Brain pericyte (primary cell): ENCODE measurements at places on chromosomes 5 and 9.
A peak's percentile ranks its signal among the peaks of the same experiment; 100 is the strongest.

- no peak for DNase-seq
Measured at GRCh38 chr5:121949885-121950284, 11.9 kb upstream of the SRFBP1 start.

DNA sequence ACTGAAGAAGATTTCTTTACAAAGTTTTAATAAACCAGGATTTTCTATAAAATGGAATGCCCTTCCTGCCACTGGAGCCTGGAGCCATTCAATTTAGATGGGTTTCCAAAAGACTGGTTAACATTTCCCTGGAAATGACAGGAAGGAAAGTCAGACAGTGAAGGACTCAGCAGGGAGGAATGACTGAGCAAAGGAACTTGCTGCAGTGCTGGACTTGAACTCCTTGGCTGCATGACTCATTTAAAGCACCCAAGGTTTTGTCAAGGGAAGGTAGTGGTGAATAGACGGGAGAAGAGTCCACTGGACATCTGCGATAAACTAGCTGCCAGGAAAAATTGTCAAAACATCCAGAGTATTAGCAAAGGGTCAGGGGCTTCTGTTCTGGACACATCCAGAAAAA is 163.8 kb upstream of the SLC28A3 start:
- no peak for DNase-seq

DNA sequence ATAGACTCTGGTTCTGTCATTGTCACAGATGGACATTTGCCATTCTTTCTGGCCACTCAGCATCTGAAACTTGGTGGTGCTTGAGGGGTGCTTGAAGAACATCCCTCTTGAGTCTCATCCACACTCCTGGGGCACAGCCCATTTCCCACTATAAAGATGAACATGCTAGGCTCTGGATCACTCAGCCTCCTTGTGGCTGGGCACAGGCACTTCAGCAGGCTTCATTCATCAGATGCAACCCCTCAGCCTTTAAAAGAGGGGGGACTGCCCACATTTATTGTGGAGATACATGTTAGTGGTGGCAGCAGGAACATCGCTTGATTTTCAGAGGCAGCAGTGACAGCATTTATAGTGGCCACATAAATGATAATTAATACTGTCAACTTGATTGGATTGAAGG is 124.7 kb upstream of the NIPBL start:
- no peak for DNase-seq

- no peak for DNase-seq
Measured at GRCh38 chr5:76602094-76602726, 21.0 kb downstream of the F2RL2 start.

DNA sequence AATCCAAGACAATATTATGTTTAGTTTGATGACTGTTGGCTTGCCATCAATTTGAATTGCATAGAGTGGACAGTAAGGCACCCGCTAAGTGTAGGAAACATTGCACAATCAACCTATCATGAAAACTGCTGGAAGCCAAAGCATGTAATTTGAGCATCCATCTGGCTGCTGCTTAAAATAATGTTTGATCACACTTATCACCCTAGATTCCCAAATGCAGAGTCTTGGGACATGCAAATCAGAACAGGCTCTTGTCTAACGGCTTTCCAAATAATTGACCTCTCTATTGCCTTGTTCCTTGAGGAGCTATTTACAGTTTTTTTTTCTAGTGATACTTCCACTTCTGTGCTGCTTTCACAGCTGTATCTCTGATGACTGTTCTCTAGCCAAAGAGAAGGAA is 342.1 kb downstream of the PRR16 start:
- peak; percentile 11 for DNase-seq

DNA sequence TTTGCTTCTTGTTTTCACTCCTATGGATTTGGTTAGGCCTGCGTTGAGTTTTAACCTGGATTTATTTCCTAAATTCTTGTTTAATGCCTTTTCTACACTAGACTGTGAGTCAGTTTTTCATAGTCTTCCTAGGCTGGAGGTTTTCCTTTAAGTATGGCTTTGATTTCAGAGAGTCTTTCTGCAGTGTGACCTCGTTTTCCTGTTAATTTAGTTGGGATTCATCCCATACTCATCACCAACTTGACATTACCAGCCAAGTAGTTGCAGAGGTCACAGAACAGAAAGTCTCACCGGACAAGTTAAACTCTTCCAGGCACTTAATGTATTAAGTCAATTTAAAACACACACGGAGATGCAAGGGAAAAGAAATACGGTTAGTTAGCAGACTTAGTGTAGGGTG is 29.7 kb upstream of the AUH start:
- no peak for DNase-seq

DNA sequence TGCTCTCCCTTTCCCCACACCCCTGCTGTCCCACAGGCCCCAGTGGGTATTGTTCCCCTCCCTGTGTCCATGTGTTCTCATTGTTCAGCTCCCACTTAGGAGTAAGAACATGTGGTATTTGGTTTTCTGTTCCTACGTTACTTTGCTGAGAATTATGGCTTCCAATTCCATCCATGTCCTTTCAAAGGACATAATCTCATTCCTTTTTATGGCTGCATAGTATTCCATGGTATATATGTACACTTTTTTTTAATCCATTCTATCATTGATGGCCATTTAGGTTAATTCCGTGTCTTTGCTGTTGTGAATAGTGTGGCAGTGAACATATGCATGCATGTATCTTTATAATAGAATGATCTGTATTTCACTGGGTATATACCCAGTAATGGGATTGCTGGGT is 25.6 kb downstream of the FER start:
- DNase-seq = no peak

DNA sequence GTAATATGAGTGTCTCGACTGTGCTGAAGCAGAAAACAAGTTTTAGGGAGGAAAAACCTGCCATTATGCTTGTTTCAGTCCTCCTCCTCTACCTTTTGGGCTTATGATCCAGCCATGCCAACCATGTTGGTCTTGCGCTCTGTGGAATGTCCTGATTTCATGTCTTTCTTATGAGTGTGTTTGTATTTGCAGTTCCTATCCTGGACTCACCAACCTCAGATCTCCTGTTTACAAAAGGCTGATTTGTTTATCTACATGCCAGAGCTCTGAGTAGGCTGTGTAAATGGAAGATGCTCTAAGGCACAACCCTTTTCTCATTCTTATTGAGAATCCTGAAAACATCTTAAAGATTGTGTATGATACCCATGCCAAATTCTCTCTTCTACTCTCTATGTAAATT is 138.6 kb downstream of the ARHGEF28 start:
- DNase-seq = no peak

DNA sequence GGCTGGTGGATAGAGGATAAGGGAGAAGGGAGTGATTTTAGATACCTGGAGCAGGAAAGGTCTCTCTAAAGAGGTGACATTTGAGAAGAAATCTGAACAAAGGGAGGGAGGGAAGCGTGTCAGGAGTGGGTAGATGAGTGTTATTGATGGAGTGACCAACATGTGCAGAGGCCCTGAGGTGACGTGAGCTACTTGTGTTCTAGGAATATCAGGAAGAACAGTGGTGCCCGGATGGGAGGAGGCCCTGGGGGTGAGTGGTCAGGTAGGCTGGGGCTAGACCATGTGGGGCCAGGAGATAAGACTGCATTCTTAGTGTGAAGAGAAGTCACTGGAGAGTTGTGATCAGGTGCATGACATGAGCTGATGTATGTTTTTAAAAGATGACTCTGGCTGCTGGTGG is 256.2 kb downstream of the ARHGAP26 start:
- no peak for DNase-seq

- no peak for DNase-seq
Measured at GRCh38 chr5:132294728-132295504, 722 bp downstream of the SLC22A4 start.

DNA sequence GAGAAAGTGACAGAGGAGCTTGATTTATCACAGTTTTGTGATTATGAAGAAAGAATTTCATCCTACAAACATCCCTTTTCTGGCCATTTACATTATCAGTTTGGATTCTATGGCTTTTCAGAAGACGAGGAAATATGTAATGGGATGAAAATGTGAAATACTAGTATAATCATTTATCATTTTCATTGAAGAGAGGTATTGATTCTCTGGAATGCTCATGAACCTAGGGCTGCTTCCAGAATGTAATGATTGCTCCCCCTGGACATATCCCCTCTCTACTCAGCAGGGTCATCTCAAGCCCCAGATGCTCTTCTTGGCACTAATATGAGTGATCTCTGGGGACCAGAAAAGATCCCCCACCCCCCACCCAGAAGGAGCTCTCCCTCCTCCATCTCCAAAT is 106.7 kb upstream of the ZNF618 start:
- DNase-seq = no peak

- DNase-seq = no peak
Measured at GRCh38 chr5:132386644-132387286, 17.3 kb downstream of the SLC22A5 start.

DNA sequence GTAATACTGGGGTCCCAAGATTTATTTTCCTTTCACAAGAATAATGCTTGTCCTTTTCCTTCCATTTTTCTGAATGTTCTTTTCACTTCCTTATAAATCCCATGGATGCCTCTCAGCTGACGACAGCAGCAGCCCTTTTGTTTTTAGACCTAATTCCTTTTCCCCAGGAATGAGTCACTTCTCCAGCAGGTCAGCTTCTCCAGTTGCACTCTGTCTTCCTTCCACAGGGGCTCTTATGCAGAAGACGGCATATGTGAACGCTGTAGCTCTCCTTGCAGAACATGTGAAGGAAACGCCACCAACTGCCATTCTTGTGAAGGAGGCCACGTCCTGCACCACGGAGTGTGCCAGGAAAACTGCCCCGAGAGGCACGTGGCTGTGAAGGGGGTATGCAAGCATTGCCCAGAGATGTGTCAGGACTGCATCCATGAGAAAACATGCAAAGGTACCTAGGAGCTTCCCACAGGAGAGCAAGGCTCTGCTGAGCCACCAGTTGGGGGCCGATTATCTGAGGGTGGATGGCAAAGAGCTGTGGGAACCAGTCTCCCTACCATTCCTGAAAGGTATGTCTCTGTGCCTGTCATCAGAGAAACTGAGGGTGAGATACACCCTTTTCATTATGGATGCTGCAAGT is 72.9 kb downstream of the RFK start:
- DNase-seq = peak; percentile 55

DNA sequence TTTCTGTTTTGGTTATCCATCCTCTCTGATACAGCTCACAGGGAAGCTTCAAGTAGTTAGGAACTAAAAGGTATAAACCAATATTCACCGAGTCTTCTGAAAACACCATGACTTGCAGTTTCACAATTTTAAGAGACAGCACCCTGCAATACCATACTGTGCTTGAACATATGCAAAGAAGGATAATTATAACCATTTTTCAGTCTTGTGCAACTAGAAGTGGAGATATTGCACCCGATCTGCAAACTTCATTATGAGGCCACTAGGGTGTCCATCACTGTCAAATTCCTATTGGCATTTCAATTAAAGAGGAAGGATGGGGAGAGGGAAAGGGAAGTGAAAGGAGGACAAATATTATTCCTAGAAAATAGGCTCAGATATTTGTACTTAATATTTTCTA is 32.4 kb upstream of the CEP120 start:
- no peak for DNase-seq

- no peak for DNase-seq
Measured at GRCh38 chr5:10836986-10837385, 76.0 kb upstream of the DAP start.

DNA sequence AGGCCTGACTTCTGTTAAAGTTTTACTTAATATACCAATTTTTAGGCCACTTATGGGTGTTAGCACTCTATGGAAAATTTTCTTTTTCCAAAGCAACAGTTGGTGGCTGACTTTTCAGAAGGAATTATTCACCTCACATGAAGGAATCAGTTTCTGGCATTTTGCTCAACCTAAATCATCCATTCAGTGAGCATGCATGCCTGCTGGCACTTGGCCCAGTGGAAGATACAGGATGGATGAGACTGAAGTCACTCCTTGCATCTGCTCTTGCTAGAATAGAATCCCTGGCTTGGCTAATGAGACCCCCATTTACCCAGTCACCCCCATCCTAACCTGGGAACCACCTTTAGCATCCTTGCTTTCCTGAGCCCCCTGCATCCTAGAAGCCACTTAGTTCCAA is 131.7 kb downstream of the WDR41 start:
- DNase-seq = no peak

GRCh38 chr5:13218518-13218917 is 726.0 kb downstream of the DNAH5 start:
- DNase-seq = no peak

- DNase-seq = no peak
Measured at GRCh38 chr5:171648279-171649074, 137.1 kb upstream of the SMIM23 start.

- DNase-seq = no peak
Measured at GRCh38 chr5:71895546-71895945, 176.5 kb downstream of the CARTPT start.

- DNase-seq = no peak
Measured at GRCh38 chr5:157624144-157624543, 28.1 kb downstream of the SOX30 start.

- no peak for DNase-seq
Measured at GRCh38 chr5:149654883-149655505, 73.7 kb downstream of the ARHGEF37 start.

GRCh38 chr5:163941079-163941478 is 435.7 kb downstream of the MAT2B start:
- DNase-seq = no peak

- DNase-seq = no peak
Measured at GRCh38 chr9:34633851-34634550, 3.6 kb downstream of the SIGMAR1 start.

- no peak for DNase-seq
Measured at GRCh38 chr9:93890436-93890935, 64.7 kb downstream of the BARX1 start.

- DNase-seq = no peak
Measured at GRCh38 chr9:135980926-135981630, 19.9 kb upstream of the UBAC1 start.

DNA sequence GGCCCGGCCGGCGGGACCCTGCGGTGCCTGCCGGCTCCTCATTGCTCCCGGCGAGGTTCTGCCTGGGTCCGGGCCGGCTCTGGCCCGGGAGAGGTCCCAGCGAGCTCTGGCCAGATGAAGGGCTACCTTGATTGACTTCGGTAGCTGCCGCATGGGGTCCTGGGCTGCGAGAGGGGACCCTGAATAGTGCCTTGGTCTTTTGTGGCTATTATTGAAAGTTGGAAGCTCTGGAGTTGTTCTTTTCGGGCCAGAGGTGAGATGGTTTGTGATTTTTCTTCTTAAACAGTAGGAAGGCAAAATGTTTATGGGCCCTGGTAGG is 635 bp downstream of the NAA35 start:
- DNase-seq = no peak

GRCh38 chr9:37995961-37996818 is 72.8 kb downstream of the SHB start:
- DNase-seq = no peak

- no peak for DNase-seq
Measured at GRCh38 chr5:96007051-96007450, 45.4 kb upstream of the ELL2 start.

DNA sequence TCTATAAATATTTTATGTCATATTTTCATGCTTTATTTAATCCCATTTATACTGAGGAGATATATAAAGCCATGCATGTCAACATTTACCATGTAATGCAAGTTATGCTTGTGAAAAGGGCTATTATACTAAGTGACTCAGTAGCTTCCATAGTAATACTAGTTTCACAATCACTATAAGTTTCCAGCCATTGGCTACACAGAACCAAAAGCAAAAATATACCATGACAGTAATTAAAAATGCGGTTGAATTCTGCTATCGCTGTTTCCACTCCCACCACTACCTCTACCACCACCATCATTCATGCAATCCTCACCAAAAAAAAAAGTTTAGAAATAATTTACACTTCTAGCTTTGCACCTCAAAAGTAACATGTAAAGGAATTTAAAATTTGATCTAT is 60.2 kb downstream of the MLLT3 start:
- no peak for DNase-seq
